ENCODE measurements at places on chromosomes 6 and 20.

- DNase-seq, result no peak
Measured at GRCh38 chr6:20202699-20203302, 9.5 kb downstream of the MBOAT1 start.

DNA sequence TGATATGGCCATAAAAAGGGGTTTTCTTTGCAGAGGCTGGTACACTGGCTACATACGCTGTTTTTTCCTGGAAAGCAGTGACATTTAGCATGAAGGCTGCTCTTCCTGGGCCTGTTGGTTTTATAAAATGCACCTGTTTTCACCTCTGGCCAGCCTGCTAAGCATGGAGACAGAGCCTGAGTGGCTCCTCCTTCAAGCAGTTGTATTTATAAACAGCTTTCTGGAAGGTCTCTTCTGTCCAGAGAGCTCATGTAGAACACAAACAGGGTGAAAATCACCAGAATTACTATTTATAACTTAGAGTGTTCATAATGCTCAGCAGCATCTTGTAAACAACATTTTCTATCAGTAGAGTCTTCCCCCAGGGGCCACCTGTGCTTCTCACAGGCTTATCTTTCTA is 109.0 kb downstream of the FOXO3 start:
- no peak for DNase-seq

GRCh38 chr6:56328728-56329090 is 81.3 kb upstream of the COL21A1 start:
- no peak for DNase-seq

DNA sequence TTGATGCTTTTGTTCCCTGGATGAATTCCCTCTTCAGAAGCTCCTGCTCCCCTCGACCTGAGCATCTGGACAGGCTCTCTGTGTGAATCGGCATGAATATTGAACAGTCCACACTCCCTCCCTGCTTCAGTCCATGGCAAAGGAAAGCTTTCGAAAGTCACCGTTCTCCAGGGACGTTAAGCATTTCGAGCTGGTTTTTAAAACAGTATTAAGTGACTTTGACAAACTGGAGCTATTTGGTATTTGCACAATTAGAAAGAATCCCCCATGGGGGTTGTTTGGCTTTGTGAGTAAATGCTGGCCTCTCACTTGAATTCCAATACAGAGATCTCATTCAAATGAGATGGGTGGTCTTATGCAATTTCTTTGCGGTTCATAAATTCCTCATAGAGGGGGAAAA is 85.3 kb upstream of the TIAM2 start:
- DNase-seq, result no peak

DNA sequence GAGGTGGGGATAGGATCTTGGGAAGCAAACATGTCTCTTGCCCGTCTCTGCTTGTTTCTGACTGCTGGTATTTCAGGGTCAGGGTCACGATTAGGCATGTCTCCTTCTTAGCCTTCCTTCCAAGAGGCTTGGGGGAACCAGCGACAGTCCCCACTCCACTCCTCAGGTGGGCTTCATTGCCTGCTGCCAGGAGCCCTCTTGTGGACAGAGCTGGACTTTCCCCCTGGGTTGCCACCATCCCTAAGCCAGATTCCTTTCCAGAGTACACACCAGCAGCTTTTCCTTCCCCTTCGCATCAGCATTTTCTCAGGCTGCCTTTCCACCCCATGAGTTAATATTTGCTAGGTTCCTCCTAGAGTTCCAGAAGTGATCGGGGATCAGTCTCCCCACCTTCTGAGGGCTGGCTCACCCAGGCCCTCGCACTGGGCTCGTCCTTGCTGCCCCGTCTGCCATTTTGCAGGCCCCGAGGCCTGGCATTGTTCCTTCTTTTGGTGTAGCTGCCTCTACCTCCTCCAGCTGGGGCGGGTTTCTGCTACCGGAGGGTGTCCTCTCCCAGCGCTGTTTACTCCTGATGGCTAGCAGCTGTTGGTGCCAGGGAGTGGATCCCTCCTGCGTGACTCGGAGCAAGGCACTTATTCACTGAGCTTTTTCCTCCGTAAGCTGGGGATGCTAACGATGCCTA is 8.8 kb upstream of the C20orf144 start:
- no peak for DNase-seq

GRCh38 chr6:34709386-34709785 is 12.8 kb upstream of the ILRUN start:
- DNase-seq, result no peak

DNA sequence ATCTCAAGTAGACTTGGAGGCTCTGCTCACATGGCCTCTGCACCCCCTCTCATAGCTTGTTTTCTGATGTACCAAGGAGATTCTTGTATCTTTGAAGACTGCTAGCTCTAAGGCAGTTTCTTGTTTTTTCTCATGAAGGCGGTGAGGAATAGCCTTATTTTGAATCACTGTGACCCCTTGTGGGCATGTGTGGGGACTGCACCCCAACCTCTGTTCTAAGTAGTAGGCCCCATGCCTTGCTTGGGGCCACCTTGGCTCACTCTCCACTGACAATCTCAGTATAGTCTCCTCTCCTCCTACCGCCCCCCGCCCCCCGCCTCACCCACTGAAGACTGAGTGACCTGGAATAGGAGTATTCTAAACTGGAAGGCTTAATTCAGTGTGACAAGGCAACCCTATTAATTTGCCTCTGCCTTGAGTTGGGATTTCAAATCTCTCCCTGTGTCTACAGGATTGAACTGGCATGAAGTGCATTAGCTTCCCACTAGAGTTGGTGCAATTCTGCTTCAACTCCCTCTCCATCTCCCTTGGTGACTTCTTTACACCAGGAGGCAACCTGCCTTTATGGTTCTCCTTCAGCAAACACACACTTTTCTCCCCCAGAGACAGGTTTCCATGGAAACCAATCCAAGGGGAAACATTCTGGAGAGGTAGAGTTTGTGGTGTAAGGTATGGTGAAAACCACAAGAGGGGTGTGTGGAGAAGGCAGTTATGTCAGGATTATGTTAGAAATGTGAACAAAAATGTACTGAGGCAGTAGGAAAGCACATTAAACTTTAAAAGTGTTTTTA is 75.4 kb upstream of the ECI2 start:
- no peak for DNase-seq

- DNase-seq, result no peak
Measured at GRCh38 chr20:42613076-42613475, 576.6 kb downstream of the PTPRT start.

GRCh38 chr20:59630526-59630925 is 26.2 kb downstream of the PHACTR3 start:
- DNase-seq, result no peak

DNA sequence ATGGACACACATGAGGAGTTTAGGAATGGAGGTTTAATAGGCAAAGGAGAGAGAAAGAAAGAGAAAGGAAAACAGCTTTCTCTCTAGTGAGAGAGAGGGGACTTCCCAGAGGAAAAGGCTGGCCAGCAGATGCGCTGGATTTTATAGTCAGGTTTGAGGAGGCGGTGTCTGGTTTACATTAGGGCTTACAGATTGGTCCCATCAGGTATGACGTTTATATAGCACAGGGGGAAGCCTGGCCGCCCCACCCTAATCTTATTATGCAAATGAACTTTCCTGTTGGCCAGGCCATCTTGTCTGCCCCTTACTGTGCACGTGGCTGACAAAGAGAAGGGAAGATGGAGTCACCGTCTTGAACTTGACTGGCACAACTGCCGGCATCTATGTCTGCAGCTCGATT is 86.6 kb upstream of the QKI start:
- DNase-seq, result no peak

- no peak for DNase-seq
Measured at GRCh38 chr6:17988422-17988944, 1.0 kb upstream of the KIF13A start.

- DNase-seq, result no peak
Measured at GRCh38 chr20:36645353-36645752, 643 bp downstream of the SLA2 start.

GRCh38 chr6:119186490-119186889 is 108.0 kb upstream of the FAM184A start:
- no peak for DNase-seq

- DNase-seq, result no peak
Measured at GRCh38 chr6:161413355-161413771, 139.5 kb upstream of the AGPAT4 start.

DNA sequence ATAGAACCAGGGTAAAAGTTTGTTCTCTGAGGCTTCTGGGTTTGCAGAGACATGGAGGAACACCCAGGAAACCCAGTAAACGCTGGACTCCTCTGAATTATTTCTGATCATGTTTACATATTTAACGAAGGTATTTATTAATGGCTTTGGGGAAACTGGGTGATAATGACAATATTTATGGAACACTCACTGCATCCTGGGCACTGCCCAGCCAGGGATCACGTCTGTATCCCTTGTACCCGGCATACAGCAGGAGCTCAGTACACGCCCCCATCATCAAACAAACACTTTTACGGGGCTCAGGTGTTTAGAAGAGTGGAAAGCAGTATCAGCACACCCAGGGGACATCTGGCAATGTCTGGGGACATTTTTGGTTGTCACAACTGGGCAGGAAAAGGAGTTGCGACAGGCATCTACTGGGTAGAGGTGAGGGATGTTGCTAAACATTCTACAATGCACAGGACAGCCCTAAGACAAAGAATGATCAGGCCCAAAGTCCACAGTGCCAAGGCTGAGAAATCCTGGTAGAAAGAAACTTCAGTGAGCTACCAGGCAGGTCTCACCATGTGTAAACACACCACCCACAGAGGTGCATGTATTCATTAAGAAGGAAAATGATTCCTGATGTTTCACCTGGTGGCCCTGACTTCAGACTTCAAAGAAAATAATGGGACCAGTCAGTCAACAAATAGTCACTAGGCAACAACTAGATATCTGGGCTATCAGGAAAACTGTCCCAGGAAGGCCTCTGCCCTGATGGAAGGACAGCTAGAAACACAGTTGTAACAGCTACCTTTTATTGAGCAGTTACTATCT is 35.3 kb downstream of the ZMYND8 start:
- DNase-seq, result no peak

DNA sequence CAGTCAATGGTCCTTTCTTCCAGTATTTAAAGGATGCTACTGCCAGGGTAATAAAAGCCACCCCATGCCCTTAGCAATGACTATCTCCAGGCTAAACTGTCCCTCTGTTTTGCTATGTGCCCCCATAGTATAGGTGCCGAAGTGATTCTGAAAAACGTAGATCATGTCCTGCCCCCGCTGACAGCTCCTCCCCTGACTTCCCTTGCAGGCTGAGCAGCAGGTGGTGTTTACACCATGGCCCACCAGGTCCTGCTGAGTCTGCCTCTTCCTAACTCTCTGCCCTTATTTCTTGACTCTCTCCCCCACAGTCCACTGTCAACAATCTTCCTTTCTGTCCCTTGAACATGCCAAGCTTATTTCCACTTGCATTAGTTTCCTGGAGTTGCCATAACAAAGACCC is 352.5 kb upstream of the TSHZ2 start:
- DNase-seq, result no peak

DNA sequence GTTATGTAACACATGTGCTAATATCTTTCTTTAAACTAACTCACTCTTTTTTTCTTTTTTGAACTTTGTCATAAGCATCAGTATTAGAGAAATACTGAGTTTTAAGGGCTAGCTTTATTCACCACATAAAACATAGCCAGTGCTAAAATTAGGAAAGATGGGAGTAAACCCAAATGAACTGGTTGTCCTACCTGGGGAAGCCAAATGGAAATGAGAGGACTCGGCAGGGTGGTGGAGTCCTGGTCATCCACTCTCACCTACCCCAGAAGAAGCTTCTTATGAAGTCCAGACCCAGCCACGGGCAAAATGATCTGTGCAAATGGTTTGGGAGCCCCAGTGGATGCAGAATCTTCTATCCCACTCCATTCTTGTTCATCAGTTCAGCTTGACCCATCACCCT is 56.1 kb downstream of the MDGA1 start:
- DNase-seq, result no peak

DNA sequence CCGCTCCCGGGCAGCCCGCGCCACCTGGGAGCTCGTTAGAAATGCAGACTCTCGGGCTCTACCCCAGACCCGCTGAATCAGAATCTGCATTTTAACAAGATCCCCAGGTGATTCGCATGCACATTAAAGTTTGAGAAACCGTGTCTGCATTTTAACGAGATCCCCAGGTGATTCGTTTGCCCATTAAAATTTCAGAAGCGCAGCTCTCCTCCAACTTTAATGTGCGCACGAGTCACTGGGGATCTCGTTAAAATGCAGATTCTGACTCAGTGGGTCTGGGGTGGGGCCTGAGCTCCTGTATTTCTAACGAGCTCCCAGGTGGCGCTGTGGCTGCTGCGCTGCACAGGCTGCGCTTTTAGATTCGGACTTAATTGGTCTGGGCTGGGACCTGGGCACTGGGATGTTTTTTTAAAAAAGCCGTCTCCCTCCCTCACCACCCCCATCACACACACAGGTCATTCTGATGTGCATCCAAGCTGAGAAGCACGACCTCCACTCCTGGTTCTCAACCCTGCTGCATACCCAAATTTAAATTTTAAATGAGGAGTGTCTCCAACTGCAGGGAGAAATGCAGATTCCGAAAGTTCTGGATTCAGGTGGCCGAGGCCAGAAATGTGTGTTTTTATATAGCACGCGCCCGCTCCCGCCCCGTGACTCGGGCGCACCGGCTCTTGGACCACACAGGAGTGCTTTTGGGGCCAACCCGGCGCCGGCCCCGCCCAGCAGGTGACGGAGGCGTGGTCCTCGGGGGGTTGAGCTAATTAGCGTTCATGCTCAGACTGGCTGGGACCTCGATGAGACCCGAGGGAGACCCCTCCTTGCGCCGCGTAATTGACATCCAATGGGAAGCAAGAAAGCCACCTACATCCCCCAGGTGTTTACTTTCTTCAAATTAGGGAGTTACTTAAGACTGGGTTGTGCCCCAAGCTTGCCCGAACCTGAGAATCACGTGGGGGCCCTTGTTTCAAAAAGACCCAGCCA is 85.8 kb downstream of the ZFP64 start:
- no peak for DNase-seq

- DNase-seq, result peak; percentile 11
Measured at GRCh38 chr6:117906958-117907600, at the start of gene SLC35F1. TSS of gene SLC35F1 (plus strand) at chr6:117907264.

DNA sequence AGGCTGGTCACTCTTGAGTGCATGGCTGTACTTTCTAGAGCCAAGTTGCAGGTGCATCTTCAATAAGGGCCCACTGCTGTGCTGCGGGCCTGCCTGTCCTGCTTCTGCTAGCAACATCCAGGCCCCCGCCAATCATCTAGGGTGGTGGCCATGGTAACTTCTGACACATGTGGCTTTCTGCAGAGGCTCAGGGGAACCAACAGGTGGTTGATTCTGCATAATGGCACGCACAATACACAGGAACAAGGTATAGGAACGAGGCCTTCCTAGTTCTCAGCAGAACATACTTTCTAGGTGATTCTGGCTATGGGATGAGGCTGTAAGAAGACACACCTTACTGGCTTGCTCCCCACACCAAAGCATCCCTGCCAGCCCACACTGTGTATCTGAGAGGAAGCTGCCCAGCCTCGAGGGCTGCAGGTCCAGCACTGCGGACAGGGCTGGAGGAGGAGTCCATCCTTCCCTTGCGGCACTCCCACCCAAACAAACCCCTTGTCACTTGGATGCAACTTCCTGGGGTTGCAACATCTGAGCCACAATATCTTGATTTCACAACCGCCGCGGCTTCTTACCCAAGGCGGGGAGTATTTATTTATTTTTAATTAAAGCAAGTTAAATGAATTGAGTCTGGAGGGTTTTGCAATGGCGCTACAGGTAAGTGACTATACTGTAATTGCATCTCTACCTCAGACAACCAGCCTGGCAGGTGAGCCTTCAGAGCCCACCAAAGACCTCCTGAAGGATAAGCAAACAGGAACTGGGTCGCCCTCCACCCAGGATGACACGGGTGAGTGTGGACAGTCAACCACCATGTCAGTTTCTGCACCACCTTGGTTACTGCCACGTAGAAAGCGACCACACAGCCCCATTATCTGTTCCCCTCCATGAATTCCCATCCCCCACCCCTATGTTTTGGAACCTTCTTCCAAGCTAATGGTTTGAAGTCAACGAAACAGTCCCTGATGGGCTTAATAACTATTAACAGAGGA is 49.6 kb downstream of the SULF2 start:
- DNase-seq, result no peak

Measured in cortex of kidney (tissue), 1 donor.